ENCODE measurements at places on chromosomes 3 and 15.
A peak's percentile ranks its signal among the peaks of the same experiment; 100 is the strongest.

GRCh38 chr3:126780666-126781065, 76.6 kb downstream of the CHCHD6 start:
- DNase-seq, result no peak

GRCh38 chr3:32818229-32818969, 602 bp downstream of the TRIM71 start:
- DNase-seq, result no peak

- DNase-seq, result peak; percentile 26
Measured at GRCh38 chr3:27721717-27722564, at the start of gene EOMES. Gene EOMES (minus strand): TSS chr3:27722323. CDS start chr3:27722294, 29 bp downstream.

DNA sequence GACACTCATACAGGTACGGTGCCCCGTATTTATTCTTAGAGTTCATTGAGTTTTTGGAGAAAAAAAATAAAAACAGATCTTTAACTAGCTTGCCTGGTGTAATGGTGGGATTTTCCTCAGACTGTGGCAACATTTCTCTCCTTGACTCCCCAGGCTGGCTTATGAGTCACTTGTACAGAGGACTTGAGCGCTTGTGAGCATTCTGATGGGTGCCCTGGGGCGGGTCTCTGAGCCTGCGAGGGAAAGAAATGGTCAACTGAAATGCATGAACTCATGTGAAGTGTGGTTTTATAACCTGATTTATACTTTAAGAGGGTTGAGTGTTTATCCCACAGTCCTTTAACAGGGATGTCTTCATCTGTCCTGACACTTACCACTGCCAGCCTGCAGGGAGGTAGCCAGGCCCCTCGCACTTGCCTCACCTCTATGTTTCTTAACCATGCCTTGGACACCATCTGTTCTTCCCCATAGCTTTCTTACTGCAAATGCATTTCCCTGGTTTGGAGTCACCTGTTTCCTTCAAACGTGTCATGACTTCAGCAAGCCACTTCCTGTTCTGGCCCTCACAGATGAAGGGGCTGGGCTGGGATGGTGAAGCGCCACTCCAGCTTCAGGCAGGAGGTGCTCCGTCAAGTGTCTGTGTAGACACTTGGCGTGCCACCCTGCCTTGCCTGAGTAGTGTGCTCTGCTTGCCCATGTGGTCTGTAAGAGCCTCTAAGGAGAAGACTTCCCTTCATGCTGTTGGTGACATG, 118.7 kb downstream of the PDE8A start:
- no peak for DNase-seq

- DNase-seq, result no peak
Measured at GRCh38 chr15:91357011-91357410, 257.0 kb downstream of the SV2B start.

- DNase-seq, result no peak
Measured at GRCh38 chr15:77455696-77456321, 35.1 kb downstream of the HMG20A start.
